EL (cell line): ENCODE measurements at places on chromosomes 4 and X.

- peak; percentile 1 for DNase-seq
Observed at GRCh38 chr4:18568600-18568999, 547.0 kb upstream of the LCORL start.

DNA sequence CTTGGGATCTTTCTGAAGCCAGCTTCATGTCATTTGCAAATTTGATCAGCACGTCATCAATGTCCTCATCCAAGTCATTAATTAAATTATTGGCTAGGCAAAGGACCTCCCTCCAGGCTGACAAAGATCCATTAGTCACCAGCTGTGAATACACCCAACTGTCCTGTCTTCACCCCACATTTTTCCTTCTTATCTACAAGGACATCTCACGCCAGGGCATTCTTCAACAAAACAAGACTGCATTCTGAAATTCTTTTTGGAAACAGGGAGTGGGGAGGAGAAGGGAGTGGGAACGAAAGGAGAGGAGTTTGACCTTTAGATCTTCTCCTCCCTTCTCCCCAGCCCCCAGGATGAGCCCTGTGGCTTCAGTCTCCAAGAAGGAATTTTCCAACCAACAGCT, 32.7 kb downstream of the NLGN3 start:
- peak; percentile 21 for DNase-seq

GRCh38 chr4:98260047-98260578, 1.1 kb upstream of the RAP1GDS1 start:
- DNase-seq = peak; percentile 47

DNA sequence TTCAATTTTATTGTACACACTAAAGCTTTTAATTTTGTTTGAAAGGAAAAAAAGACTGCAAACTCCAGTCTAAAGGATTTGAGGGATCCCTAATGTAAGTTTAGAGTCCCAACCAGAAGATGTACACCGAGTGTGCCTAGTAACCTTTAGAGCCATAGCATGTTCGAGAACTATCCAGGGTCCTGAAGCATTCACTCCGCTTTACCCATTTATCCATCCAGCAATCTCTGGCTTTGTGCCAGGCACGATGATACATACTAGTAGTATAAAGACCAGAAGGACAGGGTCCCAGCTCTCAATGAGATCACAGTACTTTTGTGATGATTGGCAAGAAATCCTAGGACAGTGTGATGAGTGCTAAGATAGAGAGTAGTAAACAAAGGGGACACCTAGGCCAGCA, 168.7 kb downstream of the STK32B start:
- peak; percentile 33 for DNase-seq

DNA sequence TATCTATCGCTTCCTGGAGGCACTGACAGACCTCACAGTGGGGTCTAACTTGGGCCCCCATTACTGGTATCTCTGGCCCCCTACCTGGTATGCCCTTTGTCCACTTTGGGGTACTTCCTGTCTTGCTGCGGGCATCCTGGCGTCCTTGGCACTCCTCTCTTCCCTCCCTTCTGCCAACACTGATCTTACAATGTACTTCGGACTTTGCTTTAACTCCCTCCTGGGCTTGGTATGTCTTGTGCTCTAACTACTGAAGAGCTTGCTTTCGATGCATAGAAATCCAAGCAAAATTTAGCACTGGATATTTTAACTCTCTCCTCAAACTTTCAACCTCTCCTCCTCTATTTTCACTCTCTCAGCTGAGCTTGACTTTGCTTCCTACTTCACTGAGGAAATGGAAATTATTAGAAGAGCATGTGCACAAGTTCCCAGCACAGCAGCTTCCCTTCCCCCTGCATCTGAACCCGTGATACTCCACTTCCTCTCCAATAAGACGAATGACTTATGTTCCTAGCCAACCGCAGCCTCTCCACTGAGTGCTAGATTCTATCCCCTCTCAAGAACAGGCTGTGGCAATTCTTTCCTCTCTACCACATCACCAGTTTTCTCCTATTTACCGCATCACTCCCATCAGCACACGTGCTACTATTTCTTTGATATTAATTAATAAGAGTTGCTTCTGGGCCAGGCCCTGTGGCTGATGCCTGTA, 52.9 kb downstream of the SUPT20HL2 start:
- peak; percentile 46 for DNase-seq

- DNase-seq = no peak
Observed at GRCh38 chr4:179248821-179249220, 1806.6 kb upstream of the AGA start.

DNA sequence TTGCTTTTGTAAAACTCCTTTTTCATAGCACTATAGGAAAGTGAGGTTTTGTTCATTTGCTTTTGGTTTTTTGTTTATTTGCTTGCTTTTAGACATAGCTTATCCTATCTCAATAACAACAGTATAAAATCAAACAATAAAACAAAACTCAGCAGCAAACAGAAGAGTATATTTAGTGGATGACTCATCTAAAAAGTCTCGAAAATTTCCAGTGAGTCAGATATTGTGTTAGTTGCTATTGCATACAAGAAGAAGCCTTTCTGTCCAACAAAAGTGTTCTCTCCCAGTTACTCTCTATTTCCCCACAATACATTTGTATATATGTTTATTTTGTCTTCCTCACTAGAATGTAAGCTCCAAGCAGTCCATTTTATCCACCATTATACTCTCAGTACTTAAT, 36.0 kb upstream of the NPNT start:
- peak; percentile 62 for DNase-seq

GRCh38 chrX:69987691-69988090, 62.0 kb downstream of the AWAT2 start:
- DNase-seq = no peak
